ENCODE measurements at places on chromosomes 4 and X.

DNA sequence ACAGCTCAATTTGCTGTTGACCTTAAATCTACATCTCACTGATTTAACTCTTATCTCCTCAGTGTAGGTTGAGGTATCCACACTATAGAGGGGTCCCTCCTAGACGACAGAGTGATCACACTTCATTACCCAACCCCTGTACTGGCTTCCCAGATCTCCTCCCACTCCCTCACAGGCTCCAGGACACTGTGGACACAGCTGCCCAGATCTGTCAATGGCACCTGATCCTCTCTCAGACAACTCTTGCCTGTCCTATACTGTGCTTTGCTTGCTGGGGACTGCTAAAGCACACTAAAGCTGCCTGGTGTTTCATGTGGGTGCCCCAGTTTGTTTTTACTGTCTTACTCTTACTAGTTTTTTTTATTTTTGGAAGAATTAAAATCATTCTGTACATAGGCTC, 27.9 kb downstream of the RAB40AL start:
- no peaks in the 10 kb centered on the region for H3K4me1 ChIP-seq
- no peak overlapping the region for H3K27ac ChIP-seq
- H3K27me3 ChIP-seq = no peaks in the 10 kb centered on the region
- H3K36me3 ChIP-seq = no peaks in the 10 kb centered on the region
- no peak for DNase-seq

DNA sequence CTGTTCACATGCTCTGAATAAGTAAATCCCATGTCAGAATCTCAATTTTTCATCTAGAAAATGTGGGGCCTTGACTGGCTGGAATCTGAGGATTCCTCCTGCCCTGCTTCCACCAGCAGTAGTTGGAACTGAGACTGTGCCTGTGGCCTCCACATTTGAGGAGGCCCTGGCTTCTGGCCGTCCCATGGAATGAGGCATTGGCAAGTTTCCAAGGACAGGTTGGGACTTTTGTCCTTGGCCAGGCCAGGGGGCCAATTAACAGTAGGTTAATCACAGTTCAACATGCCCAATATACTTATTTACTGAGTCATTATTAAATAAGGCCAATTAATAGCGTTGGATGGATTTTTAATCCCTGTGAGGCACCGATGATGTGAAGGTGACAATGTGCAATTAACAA, 50.2 kb upstream of the GABRE start:
- no peak overlapping the region for H3K27ac ChIP-seq
- no peak overlapping the region for H3K4me3 ChIP-seq
- H3K36me3 ChIP-seq = no peaks in the 10 kb centered on the region
- H3K4me1 ChIP-seq = no peaks in the 10 kb centered on the region

DNA sequence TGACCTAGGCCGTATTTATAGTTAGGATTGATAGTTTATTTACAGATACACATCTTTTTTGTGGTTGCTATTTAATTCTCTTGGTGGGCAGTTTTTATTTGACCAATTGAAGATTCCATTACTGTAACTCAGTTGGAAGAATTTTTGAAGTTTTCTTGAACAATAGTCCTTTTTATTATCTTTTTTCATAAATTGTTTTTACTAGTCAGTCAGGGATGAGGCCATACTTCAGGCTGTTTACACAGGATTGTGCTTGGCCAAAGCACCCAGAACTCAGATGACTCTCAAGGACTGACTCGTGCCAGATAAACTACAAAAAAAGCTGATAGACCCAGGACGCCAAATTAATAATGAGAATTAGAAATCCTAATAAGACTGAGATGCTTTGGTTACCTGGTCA, 7.0 kb downstream of the HERC3 start:
- no peak for DNase-seq
- H3K36me3 ChIP-seq = no peaks in the 10 kb centered on the region
- H3K27me3 ChIP-seq = no peaks in the 10 kb centered on the region
- peaks cover 24% of the 10 kb centered on the region for H3K4me1 ChIP-seq
- no peak overlapping the region for H3K4me3 ChIP-seq

DNA sequence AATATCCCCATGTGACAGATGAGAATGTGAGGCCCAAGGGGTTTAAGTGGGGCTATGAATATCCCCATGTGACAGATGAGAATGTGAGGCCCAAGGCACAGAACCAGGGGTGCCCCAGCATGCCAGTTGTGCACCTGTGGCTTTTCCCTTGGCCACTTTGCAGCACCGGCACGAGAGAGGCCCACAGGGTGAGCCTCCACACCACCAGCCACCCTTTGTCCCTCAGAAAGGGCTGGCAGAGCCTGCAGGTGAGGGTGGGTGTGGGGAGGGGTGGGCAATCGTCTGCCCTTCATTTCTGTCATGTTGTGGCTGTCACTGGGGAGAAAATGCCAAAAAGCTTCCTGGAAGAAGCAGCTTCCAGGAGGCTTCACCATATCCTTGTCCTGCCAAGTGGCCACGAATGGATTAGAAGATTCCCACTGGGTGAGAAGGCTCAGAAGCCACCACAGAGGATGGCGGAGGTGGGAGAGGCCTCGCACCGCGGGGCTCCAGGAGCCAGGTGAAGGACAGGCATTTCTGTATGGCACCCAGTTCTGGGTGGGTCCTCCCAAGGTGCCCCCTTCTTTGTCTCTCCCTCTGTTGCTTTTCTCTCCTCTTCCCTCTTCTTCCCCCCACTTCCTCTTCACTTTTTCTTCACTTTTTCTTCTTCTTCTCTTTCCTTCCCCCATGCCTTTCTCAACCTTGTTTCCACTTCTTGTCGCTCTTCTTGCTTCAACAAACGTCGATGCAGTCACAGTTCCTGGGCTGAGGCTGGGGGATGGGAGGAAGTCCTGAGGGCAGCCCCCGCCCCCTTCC, 469 bp upstream of the GPR78 start:
- H3K4me1 ChIP-seq = no peaks in the 10 kb centered on the region
- no peaks in the 10 kb centered on the region for H3K27me3 ChIP-seq
- H3K4me3 ChIP-seq = no peak overlapping the region

DNA sequence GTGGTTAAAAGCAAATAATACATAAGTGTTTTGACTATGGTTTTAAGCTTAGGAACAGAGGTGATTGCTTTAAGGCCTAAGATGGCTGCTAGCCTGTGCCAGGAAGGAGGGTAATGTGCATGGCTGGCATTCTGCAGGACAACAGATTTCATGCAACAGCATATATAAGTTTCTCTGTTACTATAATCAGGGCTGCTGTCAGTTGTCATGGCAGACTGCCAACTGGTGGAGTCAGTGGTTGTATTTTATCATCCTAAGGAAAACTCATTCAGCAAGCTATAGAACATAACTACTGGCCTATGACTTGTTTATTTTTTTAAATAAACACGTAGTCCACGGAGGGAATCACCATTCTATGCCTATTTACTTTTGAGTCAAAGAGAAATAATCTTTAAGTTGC, 77.7 kb upstream of the DCAF8L1 start:
- H3K4me1 ChIP-seq = no peaks in the 10 kb centered on the region
- no peak overlapping the region for H3K27ac ChIP-seq
- H3K4me3 ChIP-seq = no peak overlapping the region
- H3K36me3 ChIP-seq = no peaks in the 10 kb centered on the region
- no peak for DNase-seq
